ENCODE measurements at places on chromosomes 12 and 14. TPM values are rescaled to one million over a fixed set of nuclear protein-coding genes. Genes with fewer than 3 reads are reported as not detected.

NANOG gene
- total RNA-seq, result not detected

SIRT4 gene
- 2.1 TPM for total RNA-seq

AQP2 gene
- not detected for total RNA-seq

TOMM20L gene
- total RNA-seq, result not detected

TMCC3 gene
- 30.5 TPM for total RNA-seq

RFLNA gene
- 1.4 TPM for total RNA-seq

PXN gene
- 89.4 TPM for total RNA-seq

- no peak for DNase-seq
Observed at GRCh38 chr12:52189376-52190174, 2.2 kb downstream of the KRT80 start.

DNA sequence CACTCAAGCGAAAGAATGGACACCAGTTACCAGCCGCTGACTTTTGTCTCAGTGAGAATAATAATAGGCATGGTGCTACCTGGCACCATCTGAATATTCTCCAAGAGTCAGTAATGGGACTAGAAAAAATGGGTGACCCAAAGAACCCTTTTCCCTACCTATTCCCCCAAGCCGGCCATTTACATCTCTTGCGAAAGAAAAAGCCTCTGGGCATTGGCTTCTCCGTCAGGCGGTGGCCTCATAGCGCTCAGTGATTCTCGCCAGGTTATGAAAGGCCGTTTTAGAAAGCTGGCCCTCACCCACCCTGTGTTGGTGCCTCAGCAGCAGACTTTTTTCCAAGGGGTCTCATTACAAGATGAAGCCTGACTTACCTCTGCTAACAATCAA is 523 bp upstream of the SLC6A15 start:
- DNase-seq, result no peak

GRCh38 chr14:91466192-91466591 is 43.9 kb downstream of the PPP4R3A start:
- no peak for DNase-seq

DNA sequence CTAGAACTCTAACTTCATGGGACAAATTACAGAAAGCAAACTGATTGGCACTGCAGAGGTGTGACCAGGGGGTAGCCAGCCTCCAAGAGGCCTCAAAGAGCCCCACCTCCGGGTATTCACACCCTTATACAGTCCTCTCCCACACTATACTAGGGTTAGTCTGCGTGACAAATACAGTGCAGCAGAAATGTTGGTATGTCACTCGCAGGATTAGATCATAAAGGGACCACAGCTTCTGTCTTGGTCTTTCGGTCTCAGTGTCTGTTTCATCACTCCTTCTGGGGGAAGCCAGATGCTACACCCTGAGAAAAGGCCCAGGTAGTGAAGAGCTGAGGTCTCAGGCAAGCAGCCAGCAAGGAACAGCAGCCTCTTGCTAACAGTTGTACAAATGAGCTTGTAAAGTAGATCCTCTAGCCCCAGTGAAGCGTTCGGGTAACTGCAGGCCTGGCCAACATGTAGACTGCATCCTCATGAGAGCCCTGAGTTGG is 68.9 kb upstream of the SAV1 start:
- no peak for DNase-seq

DNA sequence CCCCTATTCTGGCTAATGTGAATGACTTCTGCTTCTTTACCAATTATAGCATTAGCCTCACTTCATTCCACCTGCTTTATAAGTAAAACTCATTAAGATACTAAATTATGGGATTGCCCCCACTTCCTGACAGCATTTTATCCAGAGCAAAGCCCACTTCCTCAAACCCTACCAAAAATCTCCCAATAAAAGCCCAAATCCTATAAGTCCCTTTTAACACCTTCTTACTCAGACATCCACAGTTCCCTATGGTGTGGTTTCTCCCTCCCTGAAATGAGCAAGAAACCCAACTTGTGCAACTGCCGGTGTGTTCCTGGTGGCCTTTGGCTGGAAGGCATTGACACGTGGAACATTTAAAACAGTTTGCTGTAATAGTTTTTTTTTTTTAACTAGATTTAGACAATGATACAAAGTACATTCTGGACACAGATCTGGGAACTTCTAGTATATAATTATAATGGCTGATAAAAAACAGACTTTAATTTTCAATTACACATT is 53.1 kb downstream of the BRMS1L start:
- DNase-seq, result no peak

- no peak for DNase-seq
Observed at GRCh38 chr14:51870606-51871005, 10.2 kb downstream of the GNG2 start.

- DNase-seq, result no peak
Observed at GRCh38 chr12:111201495-111202236, 167.2 kb downstream of the PHETA1 start.

GRCh38 chr14:68284834-68285233 is 465.3 kb downstream of the RAD51B start:
- DNase-seq, result no peak
